ENCODE measurements at places on chromosomes 12 and 14.

- no peak for DNase-seq
These were observed 158.5 kb downstream of the ZFP36L1 start for GRCh38 chr14:68634332-68634731.

DNA sequence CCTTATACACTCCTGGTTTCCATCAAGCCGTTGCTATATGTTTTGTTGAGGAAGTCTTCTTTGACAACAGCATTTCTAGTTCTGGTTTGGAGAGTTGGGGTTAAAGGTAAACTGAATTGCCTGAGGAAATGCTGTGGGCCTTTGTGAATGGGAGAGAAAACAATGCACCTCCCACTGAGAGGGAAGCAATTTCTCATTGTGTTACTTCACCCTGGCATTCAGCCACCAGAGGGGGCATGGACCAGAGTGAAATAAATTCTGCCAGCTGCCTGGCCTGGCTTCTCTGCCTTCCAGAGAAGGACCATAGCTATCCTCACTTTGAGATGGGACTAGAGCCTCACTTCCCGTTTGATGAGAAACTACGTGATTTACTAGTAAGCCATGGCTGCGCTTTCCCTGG is 475.3 kb downstream of the EGLN3 start:
- no peak for DNase-seq

DNA sequence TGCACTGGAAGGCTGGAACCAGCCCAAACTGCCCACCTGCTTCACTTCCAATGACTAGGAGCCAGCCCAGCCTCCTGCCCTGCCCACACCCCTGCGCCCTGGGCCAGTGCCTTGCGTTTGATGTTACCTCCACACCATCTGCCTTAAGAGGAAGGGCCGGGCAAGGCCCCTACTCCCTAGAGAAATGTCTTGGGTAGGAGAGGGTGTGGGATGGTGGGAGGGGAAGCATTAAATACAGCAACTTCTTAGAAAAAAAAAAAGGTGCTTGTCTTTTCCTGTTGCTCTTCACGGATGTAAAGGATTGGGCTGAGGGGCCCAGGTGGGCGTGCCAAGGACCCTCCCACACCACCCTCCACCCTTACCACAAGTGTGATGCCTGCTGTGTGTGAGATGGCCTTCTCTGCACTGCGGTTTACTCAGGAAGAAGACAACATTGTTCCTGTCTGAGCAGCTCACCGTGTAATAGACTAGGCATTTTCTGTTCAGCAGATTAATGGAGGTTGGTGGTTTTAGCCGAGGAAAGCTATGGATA is 99.9 kb downstream of the NINJ2 start:
- no peak for DNase-seq

DNA sequence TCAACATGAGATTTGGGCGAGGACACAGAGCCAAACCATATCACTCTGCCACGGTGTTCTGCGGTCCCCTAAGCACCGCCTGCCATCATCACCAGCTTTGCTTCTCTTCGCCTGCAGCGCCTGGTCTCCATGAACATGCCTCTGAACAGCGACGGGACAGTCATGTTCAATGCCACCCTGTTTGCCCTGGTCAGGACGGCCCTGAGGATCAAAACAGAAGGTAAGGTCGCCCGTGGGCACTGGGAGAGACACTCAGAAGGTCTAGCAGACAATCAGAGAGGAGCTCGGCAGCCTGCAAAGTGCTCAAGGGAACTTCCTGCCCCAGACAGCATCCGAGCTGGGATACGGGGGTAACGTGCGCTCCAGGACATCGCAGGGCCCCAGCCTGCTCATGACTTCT is 126.0 kb upstream of the FKBP4 start:
- DNase-seq = no peak

DNA sequence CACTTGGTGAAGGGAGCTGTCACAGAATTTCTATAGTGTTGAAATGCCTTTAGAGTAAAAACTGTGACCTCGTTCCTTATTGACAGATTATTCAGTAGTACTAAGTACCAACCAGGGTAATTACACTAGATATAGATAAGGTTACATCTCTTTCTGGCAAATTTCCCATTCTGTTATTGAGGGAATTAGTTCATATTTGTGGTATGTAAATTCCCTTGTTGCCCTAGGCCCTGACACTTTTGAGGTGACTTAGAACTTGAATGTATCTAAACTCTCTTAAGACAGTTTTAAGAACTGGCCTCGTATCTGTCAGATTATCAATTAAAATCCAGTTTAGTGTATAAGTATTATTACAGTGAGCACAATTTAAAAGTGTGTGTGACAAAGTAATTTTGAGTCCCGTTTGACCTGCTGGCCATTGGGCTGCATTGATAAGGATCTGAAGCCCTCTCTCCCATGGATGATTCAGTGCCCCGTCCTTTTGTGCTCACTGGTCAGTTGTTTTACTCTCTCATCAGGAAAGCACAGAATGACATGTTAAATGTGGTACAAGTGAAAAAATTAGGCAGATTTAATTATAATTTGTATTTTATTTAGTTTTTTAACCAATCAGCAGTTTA is 123.2 kb downstream of the GPR135 start:
- no peak for DNase-seq

DNA sequence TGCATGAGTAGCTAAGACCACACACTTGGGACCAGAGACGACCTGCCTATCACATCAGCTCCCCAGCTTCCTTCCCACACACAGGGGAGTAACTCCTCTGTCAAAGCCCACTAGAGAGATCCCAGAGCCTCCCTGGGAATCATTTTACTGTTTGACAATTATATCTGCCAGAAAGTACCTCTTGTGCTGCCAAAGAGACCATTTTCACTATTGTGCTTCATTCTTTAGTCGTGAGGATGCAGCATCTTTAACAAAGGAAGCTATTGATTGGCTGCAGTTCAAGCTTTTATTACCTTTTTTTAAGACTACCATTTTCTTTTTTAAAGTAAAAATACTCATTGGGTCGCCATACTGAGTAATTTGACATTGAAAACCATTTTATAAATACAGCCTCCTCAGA is 194.5 kb upstream of the RGS6 start:
- DNase-seq = no peak

GRCh38 chr12:132121283-132121682 is 22.8 kb downstream of the DDX51 start:
- DNase-seq = no peak

DNA sequence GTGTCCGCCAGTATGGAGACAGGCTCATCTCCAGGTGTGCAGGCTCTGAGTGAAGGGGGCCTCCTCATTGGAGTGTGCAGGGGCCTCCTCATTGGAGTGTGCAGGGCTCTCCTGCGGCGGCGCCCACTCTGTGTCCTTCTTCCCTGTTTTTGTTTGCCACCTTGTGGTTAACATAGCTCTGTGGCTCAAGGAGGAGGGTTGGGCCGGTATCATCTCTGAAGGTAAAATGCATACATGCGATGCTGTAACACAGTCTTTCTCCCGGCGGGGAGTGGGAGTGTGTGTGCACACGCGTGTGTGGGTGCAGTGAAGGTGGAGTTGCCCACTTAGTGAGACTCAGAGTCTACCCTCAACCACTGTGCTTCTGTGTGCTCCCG is 429.4 kb downstream of the ZFP36L1 start:
- DNase-seq = no peak

DNA sequence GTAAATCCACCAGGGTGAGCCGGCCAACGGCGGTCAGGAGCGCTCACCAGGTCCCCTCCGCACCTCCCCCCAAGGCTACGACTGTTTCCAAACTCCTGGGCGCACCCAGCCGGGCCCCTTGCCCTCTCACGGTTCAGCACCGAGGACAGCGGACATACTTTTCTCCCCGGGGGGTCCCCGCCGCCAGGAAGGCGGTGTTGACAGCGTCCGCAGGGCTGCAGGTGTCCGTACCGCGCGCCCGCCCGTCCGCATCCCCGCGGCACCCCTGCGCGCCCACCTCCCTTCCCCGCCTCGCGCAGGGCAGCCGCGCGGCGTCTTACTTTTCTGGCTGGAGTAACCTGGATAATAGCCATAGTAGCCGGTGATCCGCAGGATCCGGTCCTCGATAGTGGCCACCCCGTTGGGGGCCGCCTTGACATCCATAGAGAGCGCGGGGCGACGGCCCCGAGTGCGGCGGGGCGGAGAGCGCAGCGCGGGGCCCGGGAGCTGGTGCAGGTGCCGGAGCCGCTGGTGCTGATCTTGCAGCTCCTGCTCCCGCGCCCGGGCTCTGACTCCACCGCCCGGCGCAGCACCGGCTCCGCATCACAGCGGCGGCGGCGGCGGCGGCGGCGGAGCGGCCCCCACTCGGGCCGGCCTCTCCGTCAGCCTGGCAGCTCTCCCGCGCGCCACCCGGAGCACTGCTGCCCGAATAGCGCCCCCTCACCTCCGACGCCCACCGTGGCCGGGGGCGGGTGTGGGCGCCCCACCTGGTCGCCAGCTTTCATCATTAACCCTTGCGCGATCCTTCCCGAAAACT is at the start of gene SLC35F4:
Gene SLC35F4, minus strand, starts transcription at position 690 of the 796 bp plus-strand sequence.
- DNase-seq = no peak
